Activated CD4-positive, alpha-beta T cell treated with anti-CD3 and anti-CD28 coated beads, Interleukin-2, amount 50 U/mL, for 1 hour (primary cell): ENCODE measurements at places on chromosomes 2 and 18.

DNA sequence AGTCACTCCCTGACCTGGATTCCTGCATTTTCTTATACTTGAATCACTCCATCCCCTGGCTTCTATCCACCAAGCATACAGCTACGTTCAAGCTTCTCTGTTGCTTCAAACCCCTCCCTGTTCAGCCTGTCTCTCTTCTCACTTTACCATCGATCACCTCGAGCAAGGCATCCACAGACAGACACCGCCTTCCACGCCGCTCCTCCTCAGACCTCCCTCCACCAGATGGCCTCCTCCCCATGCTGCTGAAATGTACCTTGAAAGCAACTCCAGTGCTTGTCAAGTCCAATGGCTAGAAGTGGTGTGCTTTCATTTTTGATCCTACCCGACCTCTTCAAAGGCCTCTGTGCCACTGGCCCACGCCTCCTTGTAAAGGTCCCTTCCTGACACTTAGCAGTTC is 131.3 kb upstream of the ACAA2 start:
- DNase-seq: no peak

DNA sequence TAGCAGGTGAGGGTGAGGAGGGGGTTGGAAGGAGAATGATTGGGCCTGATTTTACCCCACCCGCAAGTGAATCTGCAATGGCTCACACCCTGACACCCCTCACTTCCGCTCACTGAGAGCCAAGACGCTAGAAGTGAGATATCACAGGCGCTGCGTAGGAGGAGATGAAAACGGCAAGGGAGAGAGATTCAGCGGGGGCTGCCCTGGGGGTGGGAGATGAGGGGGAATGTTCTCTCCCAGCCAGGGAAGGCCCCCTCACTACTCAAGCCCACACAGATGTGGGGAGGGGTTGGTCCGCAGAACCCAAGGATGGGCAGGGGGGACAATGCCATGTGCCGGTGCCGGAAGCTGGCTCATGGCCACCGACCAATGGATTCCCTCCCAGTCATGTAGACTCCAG is 32.9 kb downstream of the LOXHD1 start:
- DNase-seq: no peak

GRCh38 chr2:205524656-205525055 is 157.6 kb upstream of the NRP2 start:
- DNase-seq: no peak

GRCh38 chr2:161163440-161163839 is 3.2 kb downstream of the TANK start:
- no peak for DNase-seq

DNA sequence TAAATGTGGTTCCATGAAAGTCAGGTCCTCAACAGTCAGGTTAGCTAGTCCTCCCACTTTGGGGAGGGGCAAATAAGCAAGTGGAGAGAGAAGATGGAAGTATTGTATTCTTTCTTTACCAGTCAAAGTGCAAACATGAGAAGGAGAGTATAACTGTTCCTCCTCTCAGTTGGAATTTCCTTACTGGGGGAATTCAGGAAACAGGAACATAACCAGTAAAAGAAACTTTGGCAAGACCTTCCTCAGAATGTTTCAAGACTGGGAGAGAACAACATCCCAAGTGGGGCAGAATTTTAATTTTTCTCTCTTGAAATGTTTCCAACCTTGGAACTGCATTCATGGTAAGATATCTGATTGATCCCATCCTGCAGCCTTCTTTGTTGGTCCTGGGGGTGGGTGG is 552.4 kb upstream of the TNP1 start:
- no peak for DNase-seq

GRCh38 chr2:103139628-103140268 is 377.9 kb downstream of the TMEM182 start:
- DNase-seq: no peak
